Non-pigmented ciliary epithelial cell (primary cell): ENCODE measurements at places on chromosomes 5 and 9.

- DNase-seq, result no peak
Observed at GRCh38 chr5:93088592-93089389, 492.2 kb downstream of the NR2F1-AS1 start.

DNA sequence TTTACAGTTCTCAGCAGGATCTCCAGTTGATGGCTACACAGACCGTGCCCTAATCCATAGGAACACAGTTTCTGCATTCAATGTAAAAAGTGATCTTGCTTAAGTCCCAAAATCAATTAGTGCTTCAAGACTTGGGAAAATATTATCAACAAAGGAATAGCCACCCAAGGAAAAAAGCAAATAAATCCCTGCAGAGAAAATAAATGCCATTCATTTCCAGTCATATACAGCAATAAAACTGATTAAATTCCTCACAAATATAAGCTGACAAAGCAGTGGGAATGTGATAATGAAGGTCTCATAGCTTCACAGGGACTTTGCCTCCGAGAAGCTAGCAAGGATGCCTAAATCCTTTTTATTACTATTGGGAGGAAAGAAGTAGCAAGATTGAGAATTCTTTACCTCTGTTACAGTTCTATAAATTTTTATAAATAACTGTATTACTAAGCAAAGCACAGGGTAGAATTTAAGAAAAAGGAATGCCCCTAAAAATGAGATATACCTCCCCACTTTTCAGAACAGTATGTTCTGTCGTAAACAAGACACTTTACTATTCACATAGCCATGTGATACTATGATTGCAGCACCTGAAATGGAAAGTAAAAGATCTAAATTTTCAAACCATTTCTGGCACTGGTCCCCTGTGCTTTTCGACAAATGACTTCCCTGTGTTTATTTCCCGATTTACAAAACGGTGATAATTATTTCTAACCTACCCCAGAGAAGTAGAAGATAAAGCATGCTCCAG, 59.8 kb downstream of the ARSB start:
- no peak for DNase-seq

GRCh38 chr9:105694190-105694847, at the start of gene TMEM38B:
TMEM38B (plus strand) TSS chr9:105694541; CDS start chr9:105694661, 120 bp downstream.
- DNase-seq, result no peak

DNA sequence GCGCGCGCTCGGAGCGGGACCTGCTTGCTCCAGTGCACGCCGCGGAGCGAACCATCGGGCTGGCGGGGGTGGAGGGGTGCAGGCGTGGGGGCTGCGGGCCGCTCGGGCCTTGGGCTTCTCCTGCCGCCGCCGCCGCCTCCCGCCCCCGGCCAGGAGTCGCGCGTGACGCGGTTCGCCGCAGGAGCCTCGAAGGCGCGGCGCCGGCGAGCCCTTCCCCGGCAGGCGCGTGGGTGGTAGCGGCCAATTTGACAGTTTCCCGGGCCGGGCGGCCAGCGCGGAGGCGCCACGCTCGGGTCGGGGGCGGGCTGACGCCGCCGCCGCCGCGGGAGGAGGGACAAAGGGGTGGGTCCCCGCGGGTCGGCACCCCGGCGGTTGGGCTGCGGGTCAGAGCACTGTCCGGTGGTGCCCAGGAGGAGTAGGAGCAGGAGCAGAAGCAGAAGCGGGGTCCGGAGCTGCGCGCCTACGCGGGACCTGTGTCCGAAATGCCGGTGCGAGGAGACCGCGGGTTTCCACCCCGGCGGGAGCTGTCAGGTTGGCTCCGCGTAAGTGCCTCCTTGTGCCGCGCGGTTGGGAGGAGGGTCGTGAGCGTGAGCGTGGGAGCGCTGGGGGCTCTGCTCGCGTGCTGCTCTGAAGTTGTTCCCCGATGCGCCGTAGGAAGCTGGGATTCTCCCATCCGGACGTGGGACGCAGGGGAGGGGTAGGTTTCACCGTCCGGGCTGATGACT, at the start of gene TJP2:
Gene TJP2, plus strand, starts transcription at position 387 of the 725 bp plus-strand sequence. Its CDS starts 96 bp downstream, at position 483.
- DNase-seq, result no peak

DNA sequence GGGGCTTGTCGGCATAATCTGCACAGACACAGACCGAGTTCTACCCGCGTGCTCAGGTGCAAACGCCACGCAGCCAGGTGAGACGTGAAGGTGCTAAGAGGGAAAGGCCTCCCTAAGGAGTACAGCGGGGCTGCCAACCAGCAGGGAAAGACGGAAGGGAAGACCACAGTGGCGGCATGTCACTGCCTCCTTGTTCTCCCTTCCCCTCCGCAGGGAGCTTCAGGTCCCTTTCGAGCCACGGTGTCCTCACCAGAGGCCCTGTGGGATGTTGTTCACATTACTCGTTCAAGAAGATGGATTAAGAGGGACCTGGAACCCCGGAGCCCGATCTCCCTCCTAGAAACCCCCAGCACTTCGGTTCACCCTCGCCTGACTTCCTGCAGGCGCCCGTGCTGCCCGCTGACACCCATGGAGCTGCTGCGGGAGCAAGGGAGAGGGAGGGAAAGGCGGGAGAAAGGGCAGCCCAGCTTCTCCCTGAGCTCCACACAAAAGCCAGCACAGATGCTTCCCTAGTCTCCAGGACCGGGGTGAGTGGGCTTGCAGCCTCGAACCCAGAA, 686 bp downstream of the BRD9 start:
- no peak for DNase-seq

DNA sequence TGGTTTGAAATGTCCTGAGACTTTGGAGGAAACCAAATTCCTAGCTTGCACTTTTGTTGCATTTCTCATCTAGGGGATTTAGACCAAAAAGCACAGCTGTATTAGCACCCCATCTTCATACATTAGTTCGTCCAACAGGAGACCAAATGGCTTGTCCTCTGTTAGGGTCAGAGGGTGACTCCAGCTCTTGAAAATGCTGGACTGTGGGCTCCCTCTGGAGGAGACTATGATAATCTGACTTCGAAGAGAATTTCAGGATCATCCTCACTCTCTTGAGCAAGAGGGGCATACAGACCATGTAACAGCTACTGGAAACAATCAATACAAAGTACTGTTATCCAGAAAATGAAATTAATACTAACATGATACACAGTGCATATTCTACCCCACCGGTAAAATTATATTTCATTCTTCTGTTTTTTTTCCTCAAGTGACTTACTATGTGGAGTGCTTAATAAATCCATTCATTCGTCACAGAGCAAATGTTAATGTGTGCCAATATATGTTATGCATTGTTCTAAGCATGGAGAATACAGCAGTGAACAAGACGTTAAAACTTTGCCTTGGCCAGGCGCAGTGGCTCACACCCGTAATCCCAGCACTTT, 63.7 kb upstream of the PPP2CA start:
- DNase-seq, result peak; percentile 36

DNA sequence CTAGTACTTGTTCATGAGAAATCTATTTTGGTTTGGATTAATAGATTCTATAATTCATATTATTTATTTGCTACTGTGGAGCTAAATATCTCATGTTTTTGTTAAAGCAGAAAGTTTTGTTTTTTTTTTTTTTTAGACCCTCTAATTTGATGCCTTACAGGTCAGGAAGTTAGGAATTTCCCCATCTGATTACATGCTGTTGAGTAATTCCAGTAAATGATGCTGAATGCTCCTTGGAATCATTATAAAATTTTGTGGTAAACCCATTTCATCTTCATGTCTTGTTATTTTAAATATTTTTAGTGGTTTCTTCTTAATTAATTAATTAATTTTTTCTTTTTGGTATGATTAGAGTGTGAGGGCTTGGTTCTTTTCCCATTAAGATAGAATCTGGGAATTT, 35.6 kb downstream of the NNT start:
- DNase-seq, result no peak

- DNase-seq, result no peak
Observed at GRCh38 chr9:124940521-124940893, 376 bp downstream of the GOLGA1 start.

DNA sequence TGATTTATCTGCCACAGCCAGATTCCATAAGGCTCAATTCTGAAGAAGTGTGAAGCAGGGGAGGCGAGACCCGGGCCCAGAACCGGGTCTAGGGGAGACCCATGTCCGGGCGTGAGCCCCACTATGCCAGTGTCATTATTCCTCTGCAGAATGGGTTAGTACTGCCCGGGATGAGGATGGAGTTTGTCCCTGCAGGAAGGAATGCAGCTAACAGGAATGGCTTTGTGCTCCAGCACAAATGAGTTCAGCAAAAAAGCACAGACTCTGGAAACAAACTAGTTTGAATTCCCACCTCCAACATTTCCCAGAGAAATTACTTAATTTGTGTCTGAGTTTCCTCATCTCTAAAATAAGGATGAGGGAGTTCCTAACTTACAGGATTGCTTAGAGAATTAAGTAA, 202.9 kb downstream of the SYK start:
- DNase-seq, result no peak

- no peak for DNase-seq
Observed at GRCh38 chr5:423233-423565, 19.8 kb upstream of the EXOC3 start.

- DNase-seq, result no peak
Observed at GRCh38 chr5:73851471-73852181, 225.6 kb downstream of the ARHGEF28 start.
